ENCODE measurements at places on chromosomes 1 and 21.

- no peak for DNase-seq
Measured at GRCh38 chr1:107298526-107298925, 157.7 kb downstream of the NTNG1 start.

- DNase-seq: no peak
Measured at GRCh38 chr1:242428399-242429190, 95.9 kb downstream of the PLD5 start.

GRCh38 chr1:225137976-225138375 lies 208.5 kb downstream of the DNAH14 start:
- DNase-seq: no peak

- DNase-seq: no peak
Measured at GRCh38 chr1:67555461-67556296, 125.5 kb upstream of the SERBP1 start.

DNA sequence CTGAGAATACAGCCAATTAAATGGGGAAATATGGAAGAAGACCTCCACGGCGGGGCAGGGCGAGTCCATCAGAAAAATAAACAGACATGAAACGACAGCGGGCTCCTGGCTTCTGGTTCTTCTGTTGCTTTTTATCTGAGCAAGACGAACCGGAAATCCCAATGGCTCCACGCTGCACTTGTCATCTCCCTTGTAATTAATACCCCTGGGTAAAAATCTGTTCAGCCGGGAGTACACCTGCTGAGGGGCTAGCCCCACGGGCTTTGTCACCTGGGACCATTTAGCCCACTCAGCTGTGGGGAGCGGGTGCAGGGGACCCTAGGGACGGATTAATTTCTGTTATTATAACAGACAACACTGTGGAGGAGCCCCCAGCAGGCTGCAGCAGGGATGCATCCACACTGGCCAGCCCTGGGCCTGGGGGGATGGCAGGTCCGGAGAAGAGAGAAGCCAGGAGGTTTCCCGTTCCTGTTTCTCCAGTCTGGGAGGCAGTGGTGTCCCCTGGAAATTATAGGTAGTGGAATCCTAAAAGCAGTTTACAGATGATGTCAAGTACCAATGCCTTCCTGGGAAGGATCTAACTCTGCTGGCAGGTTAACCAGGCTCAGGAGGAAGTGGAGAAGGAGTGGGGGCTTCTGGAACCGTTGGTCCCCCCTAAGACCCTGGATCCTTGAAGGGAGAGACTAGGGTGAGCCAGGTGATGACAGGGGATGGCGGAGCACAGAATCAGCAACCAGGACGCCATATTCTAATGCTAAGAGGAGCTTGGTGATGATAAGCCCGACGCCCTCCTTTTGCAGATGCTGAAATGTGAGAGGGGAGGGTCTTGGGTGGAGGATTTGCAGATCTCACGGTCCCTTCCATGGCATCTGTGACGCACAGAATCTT lies 566.1 kb downstream of the PTPRU start:
- peak; percentile 48 for DNase-seq
